ENCODE measurements at places on chromosomes 5 and 9.

GRCh38 chr5:64869419-64869818, 100.7 kb downstream of the CWC27 start:
- DNase-seq: no peak

DNA sequence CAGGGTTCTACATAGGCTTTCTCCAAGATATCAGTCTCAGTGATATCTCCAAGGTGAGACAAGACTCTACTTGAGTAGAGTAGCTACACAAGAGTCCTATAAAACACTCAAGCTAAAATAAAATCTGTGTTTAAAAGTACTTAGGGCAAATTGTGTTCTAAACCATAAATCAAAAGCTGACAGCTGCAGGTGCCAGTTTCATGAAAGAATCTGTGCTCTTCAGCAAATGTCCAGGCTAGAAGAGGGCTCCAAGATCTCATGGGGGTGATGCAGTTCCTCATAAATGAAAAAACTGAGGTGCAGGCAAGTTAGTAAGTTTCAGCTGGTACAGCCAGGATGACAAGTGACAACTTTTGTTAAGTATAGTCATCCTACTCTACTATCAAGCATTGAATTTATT, 142.8 kb upstream of the TNPO1 start:
- no peak for DNase-seq

GRCh38 chr5:74612045-74612444, 28.5 kb downstream of the ENC1 start:
- DNase-seq: no peak

DNA sequence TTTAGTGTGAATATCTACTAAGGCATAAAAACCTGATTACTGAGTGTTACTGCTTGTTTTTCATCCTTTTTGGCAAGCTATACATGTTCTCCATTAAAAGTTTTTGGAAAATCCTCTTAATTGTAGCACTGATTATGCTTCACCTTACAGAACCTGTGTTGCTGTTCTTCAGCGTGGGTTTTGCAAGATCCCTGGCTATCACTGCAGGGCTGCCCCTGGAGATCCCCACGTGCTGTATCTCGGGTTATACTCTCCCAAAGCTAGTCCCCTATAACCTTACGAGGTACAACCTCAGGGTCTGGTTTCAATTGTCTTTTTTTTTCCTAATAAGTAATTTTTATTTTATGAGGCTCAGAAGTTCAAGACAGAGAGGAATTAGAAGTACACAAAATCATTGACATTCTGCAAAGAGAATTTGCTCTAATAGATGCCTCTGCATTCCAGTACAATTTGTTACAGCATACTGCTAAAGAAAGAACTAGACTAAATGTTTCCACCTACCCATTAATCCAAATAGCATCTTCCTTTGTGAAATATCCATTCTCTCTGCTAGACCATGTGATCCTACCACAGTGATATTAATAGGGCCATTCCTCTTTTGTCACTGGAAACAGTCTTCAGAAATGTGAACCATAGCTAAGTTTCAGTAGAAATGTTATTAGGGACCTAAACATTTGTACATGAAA, 25.8 kb upstream of the CAMK4 start:
- no peak for DNase-seq

- no peak for DNase-seq
Observed at GRCh38 chr9:27791311-27791710, 218.0 kb upstream of the C9orf72 start.
